CD4-positive, alpha-beta T cell treated with Interferon gamma for 1 hour (primary cell): ENCODE measurements at places on chromosomes 7 and 10.

DNA sequence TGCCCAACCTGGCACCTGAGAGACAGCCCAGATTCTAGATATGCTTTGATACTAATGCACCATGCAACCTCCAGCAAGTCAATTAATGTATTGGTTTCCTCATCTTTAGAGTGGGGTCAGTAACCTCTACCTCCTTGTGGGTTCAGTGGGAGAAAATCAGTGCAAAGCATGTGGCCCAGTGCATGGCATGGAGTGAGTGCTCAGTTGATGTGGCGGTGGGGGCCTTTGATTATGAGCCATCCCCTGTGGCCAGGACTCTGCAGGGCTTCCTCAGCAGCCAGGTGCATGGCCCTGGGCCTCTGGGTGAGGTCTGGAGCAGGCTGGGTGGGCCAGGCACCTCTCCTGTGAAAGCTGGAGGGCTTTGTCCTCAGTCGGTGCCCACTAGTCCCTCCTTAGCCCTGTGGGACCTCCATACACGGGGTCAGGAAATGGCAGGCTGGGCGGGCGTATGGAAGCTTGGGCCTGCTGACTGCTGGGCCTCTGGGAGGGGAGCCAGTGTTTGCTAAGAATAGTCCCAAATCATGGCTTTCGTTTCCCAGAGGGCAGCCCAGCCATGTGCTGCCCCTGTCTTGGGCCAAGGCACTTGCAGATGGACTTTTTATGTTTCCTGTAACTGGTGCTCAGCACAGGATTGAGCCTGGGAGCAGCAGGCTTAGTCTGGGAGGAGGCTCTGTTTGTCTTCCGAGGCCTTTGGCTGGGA lies 3.4 kb downstream of the PALD1 start:
- no peak for DNase-seq

DNA sequence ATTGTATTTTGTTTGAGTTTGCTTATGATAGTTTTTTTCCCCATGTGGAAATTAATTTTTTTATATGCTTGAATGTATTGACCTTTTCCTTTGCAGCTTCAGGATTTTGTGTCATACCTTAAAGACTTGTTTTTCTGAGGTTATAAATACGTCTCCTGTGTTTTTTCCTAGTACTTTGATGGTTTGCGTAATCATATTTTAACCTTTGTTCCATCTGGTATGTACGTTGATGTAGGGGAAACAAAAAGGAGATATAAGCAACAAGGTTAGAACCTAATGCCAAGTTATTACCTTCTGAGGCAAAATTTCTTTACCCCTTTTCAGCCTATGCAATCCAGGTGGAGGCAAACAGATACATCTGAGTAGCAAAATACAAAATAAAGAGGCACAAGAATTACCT lies 17.9 kb downstream of the FGL2 start:
- DNase-seq, result no peak

GRCh38 chr10:809671-810350 lies 120.3 kb upstream of the DIP2C start:
- DNase-seq, result no peak

- DNase-seq, result no peak
Measured at GRCh38 chr10:62543571-62544355, 169.6 kb downstream of the ZNF365 start.

DNA sequence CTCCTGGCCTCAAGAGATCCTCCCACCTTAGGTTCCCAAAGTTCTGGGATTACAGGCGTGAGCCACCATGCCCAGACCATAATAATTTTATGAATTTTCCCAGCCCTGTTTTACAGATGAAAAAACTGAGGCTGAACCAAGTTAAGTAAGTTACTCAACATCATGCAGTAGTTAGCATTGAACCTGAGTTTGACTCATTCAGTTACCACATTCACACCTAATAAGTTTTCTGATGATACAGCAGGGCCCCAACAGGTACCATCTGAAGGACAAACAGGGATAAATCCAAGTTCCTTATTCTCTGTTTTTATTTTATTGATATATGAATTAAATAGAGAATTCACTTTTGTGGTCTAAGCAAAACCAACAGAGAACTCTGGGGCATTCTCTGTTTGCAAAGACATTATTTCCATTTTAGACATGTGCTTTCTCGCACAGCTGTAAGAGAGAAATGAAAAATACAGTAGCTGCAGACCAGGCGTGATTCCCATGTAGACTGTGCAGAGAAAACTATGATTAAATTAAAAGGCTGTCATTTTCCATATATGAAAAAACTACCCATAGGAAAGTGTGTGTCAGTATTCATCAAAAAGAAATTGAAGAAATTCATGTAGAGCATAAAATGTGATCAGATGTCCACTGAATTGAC lies 26.6 kb downstream of the APBB1IP start:
- DNase-seq, result no peak

GRCh38 chr10:59299933-59300332 lies 62.4 kb downstream of the FAM13C start:
- no peak for DNase-seq

- no peak for DNase-seq
Measured at GRCh38 chr10:60898321-60898720, 45.7 kb downstream of the RHOBTB1 start.

DNA sequence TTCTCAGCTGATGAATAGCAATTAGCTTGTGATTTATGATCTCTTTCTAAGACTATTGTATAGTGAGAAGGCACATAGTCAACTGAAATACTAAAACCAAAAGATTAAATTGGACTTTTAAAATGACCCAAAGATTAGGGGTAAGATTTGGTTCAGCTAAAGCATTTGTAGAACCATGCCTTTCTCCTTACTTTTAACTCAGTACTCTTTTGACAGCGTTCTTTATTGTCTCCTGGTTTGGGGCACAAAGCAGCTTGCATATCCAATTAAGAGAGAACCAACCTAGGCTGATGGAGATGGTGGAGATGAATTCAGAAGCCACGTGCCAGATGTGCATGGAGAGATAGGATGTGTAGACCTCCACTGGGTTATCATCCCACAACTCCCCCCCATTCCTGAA lies 45.8 kb downstream of the FHIP2A start:
- no peak for DNase-seq

DNA sequence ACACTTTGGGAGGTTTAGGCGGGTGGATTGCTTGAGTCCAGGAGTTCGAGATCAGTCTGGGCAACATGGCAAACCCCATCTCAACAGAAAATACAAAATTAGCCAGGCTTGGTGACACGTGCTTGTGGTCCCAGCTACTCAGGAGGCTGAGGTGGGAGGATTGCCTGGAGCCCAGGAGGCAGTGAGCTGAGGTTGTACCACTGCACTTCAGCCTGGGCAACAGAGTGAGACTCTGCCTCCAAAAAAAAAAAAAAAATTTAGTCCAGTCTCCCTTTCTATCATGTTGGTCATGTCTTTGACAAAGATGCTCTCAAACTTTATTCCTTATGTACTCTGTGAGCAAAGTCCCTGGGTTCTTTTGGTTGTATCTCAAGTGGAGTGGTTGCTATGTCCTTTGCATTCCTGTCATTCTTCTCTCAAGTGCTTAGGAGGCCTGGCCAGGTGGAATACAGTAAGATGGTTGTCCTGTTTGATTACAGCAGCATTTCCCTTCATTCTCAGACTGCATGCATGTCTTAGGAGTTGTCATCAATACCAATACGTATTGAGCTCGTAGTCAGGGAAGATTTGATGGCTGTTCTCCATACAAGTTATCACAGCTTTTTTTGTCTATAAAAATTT lies 85.7 kb downstream of the MMRN2 start:
- no peak for DNase-seq

GRCh38 chr7:94510582-94511496 lies 1.2 kb downstream of the CASD1 start:
- peak; percentile 18 for DNase-seq

- DNase-seq, result no peak
Measured at GRCh38 chr7:26001662-26002244, 150.2 kb upstream of the NFE2L3 start.

GRCh38 chr7:37987732-37988131 lies 67.3 kb downstream of the EPDR1 start:
- DNase-seq, result no peak

DNA sequence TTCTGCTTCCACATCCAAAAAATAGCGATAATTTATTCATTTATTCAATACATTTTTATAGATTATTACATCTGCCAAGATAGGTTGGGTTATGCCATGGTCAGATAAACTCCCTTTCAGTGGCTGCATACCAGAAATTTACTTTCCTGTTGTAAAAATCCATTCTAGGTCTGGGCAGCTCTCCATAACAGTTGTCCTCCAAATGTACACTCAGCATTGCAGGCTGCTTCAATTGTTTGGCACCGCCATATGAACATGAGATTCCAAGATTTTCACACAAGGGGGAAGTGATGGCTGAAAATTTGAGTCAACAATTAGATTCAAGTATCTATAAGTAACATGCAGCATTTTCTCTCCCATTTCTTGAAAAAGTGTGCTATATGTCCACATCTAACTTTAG lies 568.7 kb downstream of the ETV1 start:
- DNase-seq, result no peak

GRCh38 chr7:7108931-7109330 lies 73.4 kb upstream of the C1GALT1 start:
- DNase-seq, result no peak

GRCh38 chr7:22346383-22347107 lies 10.4 kb downstream of the RAPGEF5 start:
- DNase-seq, result no peak

- no peak for DNase-seq
Measured at GRCh38 chr10:105071980-105072379, 430.9 kb downstream of the SORCS3 start.

DNA sequence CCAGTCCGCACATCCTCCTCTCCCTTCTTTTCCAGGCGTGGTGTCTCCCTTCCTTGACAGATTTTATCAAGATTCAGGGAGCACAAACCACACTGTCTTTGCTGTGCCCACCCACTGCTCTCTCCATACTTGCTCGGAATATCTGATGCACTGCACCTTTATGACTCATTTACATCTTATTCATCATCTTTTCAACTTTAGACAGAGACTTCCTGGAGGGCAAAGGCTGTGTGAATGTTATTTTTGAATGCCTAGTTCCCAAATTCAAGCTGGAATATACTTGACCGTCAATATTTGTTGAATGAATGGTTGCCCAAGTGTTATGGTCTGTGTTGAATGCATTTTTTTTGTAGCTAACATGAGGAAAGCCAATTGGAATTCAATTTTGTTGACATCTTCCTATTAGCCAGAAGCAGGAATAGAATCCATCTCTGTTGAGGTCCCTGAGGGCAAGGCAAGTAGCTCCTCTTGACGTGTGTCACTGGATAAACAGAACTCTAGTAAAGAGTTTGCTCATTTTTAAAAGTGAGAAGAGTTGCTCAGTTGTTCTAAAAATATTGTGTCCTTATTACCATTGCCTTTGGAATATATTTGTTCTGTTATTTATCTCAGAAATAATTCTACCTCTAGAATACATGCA lies 95.0 kb downstream of the KLF6 start:
- DNase-seq, result no peak

- DNase-seq, result no peak
Measured at GRCh38 chr7:107428642-107429041, 41.2 kb upstream of the GPR22 start.

- DNase-seq, result no peak
Measured at GRCh38 chr7:956031-956430, 1.6 kb upstream of the ADAP1 start.

DNA sequence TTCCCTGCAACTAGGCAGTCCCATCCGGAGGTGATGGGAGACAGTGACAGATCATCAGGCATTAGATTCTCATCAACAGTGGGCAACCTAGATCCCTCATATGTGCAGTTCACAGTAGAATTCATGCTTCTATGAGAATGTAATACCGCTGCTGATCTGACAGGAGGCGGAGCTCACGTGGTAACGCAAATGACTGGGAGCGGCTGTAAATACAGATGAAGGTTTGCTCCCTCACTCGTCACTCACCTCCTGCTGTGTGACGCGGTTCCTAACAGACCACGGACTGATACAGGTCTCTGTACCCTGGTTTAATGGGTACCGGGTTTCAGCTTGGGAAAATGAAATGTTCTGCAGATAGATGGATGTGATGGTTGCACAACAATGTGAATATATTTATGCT lies 47.8 kb upstream of the PIK3AP1 start:
- no peak for DNase-seq

- DNase-seq, result no peak
Measured at GRCh38 chr7:138396251-138397070, 63.6 kb upstream of the TRIM24 start.

DNA sequence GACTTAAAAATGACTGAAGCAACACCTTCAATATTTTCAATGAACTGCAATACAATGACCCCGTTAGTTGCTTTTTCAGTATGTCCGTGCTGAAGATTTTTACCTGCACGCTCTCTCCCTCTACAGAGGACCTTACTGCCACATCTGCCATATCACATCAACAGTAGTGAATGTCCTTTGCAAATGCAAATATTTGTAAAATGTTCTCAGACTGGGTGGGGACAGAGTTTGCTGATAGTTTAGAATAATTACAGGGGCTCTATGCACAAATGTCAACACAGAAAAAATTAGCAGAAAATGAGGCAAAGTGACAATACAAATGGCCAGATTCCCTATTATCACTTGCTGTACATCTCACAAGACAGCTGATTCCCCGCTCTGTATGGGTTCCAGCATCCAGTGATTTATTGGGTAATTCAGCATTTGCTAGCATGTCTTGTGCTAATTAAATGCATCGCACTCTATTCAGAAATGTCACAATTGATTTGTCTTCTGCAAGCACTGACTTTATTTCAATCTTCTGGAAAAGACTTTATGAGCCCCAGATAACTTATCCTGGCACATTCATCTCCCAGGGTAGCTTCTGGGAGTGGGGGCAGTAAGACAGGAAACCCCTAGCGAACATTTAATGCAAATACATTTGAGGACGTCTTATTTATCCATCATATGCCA lies 69.1 kb upstream of the PTER start:
- no peak for DNase-seq

- DNase-seq, result no peak
Measured at GRCh38 chr7:114415064-114415989, 712 bp downstream of the FOXP2 start.

DNA sequence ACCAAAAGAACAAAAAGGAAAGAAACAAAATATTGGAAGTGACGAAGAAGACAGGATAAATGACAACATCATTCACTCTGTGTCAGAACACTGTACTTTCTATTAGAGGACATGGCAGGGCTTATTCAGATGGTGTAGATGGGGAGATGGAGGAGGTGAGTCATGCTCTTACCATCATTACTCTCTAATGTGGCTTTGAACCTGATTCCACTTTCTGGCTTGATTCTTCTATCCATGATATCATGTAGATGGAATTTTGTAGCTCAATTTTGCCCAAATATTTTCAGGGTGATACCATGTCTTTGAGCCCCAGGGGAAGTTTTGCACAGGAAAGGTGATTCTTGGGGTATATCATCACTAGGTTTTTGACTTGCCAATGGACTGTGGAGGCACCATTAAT lies 91.7 kb downstream of the CFAP58 start:
- DNase-seq, result no peak

GRCh38 chr10:129063877-129064276 lies 403.2 kb upstream of the MGMT start:
- no peak for DNase-seq
